ENCODE measurements at places on chromosomes 4 and X.

DNA sequence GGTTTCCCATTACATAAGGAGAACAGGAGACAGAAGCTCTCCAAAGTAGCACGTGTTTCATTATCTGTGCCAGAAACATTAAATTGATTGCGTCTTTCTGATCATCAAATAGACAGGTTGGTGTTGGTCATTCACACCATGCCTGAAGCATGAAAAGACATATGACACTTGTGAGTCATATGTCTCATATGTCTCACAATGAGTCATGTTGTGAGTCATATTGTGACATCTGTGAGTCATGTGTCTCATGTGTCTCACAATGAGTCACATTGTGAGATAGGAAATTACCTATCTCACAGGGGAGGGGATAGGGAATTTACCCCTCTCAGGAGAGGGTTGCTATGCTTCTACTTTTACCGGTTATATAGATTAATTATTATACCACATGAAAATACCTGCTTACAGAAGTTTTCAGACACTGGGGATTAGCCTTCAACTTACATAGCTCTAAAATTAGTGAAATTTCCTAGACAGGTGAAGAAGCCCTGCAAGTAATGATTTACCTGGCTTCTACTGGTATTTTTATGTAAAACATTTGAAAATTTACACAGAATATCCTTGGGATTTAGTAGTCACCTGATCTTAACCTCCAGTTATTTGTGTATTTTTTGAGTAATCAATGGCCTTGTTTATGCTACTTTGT lies 80.8 kb downstream of the NPFFR2 start:
- DNase-seq = no peak

DNA sequence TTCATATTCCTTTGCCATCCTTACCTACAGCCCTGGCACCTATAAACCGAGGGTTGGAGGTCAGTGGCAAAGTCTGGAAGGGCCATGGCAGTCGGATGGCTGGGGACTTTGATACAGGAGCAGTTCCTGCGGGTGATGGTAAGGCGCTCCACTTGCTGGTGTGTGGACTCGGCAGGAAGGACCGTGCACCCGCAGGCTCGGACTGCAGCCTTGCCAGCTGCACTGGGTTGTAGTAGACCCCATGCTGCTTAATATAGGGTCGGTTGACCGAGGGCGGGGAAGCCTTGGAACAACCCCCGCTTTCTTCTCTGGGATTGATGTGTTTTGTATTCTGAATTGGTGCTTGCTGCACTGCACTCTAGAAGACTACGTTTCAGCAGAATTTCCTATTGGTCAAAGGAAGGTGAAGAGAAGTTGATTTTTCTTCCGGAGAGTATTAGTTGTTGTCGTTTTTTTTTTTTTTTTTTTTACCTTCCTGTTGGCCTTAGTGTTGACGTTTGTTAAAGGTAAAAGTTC lies 638 bp downstream of the BLTP1 start:
- DNase-seq = no peak

DNA sequence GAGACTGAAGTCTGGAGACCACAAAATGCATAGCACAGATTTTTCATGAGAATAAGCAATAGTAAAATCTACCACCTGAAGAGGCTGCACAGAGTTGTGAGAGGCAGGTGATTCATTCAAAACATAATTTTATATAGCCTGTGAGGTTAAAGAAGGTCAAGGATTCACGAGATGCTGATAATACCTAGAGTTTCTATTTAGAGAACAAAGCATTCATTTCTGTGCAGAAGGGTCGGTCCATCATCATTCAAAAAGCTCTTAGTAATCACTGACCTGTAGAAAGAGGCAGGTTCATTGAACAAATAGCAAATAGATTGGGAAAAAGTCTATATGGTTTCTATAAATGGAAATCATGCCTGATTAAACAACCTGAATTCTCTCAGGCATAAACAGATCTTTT lies 26.6 kb downstream of the GABRB1 start:
- DNase-seq = no peak

DNA sequence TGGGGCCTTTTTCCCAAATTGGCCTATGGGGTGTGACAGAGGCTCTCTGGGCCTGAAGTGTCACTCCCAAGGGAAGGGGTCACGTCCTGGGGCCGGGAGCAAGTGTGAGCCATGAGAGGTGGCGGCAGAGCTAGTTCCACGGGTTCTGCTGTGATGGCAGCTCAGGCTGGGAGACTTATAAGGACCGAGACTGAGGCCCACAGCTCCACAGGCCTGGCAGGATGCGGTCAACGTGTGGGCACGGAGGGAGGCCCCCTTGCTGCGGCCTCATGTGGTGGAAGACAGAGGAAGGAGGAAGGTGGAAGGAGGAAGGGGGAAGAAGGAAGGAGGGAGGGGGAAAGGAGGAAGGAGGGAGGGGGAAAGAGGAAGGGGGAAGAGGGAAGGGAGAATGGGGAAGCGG lies 7.2 kb upstream of the CPLX1 start:
- DNase-seq = no peak

GRCh38 chr4:117661091-117662072 lies 372.9 kb upstream of the NDST3 start:
- DNase-seq = no peak

DNA sequence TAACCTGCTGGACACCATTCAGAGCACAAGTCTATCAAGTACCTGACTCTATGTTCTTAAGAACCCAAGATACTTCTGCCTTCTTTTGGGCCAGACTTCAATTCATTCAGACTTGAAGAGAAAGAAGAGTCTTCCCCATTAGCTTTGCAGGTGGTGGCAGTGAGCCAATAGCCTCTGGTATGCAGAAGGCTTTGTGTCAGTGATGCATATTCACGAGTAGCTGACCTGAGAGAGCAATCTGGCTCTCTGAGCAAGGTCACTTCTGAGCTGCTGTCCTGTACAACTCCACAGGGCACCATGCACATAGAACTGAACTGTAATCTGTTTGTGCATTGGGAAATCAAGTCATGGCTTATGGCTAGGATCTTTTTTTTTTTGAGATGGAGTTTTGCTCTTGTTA lies 39.9 kb upstream of the SPINK2 start:
- no peak for DNase-seq

Data from activated CD8-positive, alpha-beta memory T cell treated with anti-CD3 and anti-CD28 coated beads for 1 hour (primary cell).